Neural progenitor cell (in vitro differentiated cells): ENCODE measurements at places on chromosomes 6 and 20.
A peak's percentile ranks its signal among the peaks of the same experiment; 100 is the strongest.

DNA sequence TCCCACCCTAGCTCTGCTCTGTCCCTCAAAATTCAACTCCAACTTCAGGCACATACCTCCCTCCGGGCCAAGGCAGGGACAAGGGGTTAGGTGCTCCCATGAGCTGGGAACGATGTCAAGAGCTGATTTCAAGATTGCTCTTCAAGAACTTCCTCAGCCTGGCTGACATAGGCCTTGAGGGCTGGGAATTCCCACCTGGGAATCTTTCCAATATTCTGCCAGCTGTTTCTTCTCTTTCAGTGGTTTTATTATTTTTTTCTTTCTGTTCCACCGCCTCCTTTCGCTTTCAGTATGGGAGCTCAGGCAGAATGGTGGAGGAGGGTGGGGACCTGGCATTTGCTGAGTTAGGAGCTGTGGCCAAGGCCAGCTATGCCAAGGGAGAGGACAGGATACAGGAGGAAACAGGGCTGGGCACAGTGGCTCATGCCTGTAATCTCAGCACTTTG, 33.7 kb downstream of the SRSF3 start:
- DNase-seq: no peak

DNA sequence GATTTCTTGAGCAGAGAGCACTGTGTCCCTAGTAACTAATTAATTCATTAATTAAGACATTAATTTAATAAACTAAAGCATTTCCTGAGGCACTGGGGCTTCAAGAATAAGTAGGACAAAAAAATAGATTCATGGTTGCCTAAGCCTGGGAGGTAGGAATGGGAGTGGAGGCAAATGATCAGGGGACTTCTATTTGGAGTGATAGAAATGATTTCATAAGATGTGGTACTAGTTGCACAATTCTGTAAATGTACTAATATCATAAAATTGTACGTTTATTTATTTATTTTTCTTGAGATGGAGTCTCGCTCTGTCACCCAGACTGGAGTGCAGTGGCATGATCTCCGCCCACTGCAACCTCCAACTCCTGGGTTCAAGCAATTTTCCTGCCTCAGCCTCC, 287.2 kb downstream of the KHDC1L start:
- no peak for DNase-seq

DNA sequence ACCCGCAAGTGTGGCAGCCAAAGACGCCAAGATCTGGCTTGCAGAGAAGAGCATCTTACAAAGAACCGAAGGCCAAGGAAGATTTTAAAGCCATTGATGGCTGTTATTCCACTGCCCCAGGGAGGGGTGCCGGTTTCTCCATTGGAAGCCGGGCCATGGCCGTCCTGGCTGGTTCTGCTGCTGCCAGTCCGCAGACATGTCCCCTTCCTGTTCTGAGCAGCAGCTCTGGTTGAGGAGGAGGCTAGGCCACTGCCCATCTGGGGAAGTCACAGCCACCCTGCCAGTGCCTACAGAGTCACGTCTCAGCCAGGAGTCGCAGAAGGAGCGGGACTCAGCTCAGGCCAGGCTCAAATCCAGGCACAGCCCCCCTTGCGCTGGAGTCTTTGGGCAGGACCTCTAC, 42.6 kb upstream of the MRGBP start:
- DNase-seq: no peak

GRCh38 chr20:11447371-11448100, 470.2 kb upstream of the BTBD3 start:
- DNase-seq: no peak

GRCh38 chr6:14210663-14211561, 93.3 kb downstream of the CD83 start:
- DNase-seq: peak; percentile 94

DNA sequence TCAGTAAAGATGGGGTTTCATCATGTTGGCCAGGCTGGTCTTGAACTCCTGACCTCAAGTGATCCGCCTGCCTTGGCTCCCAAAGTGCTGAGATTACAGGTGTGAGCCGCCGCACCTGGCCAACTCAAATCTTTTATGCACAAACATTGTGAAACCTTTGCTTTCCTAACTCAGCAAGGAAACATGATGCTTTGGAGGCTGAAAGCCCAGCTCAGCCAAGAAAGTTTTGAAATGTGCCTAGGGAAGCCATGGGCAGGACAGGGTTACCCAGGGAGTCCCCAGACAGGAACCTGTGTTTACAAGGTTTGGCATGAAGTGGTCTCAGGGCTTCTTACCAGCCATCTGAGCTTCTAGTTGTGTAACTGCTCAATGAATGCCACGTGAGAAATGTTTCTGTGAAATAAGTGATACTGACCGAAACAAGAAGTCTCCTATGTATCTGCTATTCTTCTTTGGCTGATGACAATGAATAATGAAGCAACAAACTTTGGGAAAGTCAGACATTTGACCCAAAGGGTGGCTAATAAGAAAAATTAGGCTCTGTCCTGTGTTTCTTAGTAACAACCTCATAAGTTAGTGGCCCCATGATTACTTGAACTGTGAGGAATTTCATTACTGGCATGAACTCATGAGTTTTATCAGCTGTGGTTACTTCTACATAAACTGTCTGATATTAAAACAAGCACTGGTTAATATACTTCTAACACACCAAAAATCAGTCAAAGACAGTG, 163.5 kb downstream of the KIF6 start:
- DNase-seq: no peak

GRCh38 chr6:170212051-170212756, 78.7 kb downstream of the DLL1 start:
- peak; percentile 46 for DNase-seq

DNA sequence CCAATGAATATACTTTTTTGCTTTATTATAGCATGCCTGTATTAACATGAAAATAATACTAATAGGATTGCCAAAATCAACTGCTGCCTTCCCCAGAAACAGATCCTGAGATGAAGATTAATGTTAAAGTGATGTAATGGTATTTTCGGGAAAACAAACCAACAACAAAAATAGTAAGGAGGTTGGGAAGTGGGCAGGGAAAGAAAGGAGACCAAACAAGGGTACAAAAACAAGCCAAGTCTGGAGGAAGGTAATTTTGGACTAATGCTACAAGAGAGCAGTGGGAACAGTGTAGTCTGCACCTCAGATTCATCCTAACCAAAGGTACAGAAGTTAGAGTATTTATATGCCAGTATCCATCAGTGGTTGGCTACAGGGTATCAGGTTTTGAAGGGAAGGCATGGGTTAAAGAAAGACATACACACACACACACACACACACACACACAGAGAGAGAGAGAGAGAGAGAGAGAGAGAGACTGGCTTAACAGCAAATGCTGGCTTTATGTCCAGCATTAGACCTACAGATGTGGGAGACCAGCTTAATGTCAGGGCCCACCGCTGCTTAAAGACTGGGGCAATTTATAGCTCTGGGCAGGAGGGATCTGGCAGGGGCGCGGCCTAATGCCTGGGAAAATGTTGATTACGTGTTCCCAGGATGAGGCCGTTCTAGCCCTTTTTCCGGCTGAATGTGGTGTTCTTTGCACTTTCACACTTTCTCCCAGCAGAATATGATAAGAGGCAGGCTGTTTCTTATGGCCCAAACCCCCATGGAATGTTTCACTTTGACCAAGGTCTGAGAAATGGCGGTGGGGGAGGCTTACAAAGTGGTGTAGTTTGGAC, 3.8 kb upstream of the SLC17A1 start:
- no peak for DNase-seq

GRCh38 chr6:28944412-28944865, 20.7 kb upstream of the TRIM27 start:
- DNase-seq: peak; percentile 79

DNA sequence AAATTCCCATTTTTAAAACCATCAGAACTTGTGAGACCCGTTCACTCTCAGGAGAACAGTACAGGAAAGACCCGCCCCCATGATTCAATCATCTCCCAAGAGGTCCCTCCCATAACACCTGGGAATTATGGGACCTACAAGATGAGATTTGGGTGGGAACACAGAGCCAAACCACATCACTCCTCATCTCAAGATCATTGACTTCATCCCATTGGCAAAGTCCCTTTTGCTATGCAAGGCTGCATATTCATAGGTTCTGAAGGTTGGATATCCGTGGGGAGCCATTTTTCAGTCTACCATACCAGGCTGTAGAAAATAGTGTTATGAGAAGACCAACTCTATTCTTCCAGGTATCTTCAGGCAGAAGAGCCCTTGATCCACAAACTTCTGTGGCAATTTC, 219.1 kb downstream of the DOK5 start:
- DNase-seq: no peak

DNA sequence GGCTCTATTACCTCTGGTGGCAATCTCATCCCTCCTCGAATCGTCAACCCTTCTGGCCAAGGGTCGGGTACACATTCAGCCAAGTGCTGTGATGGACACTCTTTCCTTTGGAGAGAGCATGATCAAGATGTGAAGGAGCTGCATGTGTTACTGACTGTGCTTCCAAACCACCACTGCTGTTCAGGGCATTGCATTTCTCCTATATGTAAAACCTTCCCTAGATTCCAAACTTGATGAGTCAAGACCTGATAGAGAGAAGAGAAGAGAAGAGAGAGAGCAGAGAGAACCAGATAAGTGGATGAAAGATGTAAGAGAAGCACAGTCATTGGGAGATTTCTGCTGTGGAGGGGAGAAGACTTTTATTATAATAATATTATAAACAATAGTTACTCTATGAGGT, 162.2 kb downstream of the KCNQ5 start:
- no peak for DNase-seq

- peak; percentile 42 for DNase-seq
Observed at GRCh38 chr6:118281291-118281690, 266.8 kb upstream of the PLN start.

DNA sequence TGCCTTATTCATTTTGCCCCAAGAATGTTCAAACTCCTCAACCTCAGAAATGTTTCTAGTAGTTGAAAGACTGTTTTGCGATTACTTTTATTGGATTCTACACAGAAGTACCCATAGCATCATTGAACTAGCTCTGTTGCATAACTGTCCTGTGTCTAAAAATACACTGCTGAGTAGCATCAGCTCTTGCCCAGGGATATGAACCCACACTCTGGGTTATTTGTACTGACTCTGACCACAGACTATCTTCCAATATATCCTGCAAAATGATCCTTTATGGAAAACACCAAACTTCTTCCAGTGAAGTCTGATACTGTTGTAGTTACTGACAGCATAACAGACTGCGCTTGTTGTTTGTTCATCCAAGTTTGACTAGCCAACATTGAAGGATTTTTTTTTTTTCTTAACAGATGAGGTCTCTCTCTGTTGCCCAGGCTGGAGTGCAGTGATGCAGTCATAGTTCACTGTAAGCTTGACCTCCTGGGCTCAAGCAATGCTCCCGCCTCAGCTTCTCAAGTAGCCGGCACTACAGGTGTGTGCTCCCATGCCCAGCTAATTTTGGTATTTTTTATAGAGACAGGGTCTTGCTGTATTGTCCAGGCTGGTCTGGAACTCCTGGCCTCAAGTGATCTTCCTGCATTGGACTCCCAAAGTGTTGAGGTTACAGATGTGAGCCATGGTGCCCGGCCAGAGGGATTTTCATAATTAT, 49.9 kb downstream of the TULP4 start:
- no peak for DNase-seq

- DNase-seq: no peak
Observed at GRCh38 chr6:24924580-24925356, 11.0 kb downstream of the RIPOR2 start.

DNA sequence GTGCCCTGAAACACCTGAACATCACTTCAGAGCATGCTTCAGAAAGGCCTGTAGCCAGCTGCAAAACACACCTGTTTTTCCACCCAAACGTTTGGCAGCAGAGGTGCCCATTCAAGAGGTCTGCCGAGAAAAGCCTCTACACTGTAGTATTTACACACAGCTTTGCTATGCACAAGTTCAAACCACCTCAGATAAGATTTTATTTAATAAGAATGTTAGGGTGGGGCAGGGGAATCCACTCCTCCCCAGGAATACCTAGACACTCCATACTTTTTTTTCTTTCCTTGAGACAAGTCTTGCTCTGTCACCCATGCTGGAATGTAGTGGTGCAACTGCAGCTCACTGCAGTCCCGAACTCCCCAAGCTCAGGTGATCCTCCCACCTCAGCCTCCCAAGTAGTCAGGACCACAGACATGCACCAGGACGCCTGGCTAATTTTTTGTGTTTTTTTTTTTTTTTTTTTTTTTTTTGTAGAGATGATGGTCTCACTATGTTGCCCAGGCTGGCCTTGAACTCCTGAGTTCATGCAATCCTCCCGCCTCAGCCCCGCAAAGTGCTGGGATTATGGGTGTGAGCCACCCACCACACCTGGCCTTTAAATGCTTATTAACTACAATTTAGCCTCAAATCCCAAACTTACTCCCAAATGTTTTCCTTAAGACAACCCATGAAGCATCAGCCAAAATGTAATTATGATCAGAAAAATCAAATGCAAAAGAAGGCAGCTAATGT, 9.7 kb downstream of the MRPL14 start:
- no peak for DNase-seq

- DNase-seq: peak; percentile 58
Observed at GRCh38 chr20:37968841-37969401, 64.3 kb downstream of the TTI1 start.

DNA sequence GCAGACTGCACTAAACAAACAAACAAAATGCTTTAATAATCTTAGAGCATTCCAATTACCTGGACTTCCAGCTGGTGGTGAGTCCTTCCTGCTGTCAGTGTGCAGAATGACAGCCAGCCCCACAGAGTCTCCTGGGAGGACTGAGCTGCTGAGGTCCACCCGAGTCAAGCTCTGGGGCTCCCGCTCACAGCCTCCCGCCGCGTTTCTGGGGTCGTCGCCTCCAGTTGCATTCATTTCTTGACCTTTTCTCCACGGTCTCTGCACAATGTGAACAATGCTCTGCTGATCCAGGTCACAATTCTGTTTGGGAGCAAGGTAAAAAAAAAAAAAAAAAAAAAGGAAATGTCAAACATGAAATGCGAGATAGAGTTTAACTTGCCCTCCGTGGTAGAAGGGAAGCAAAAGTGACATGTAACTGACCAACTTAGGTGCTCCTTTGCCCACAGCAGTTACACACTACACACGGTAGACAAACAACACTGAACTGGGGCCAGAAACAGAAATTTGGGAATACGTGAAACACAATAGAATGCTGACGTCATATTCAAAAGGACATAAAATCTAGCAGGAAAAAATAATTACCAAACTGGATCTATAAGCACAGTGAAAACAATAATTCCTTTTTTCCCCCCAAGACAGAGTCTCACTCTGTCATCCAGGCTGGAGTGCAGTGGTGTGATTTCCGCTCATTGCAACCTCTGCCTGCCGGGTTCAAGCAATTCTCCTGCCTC, 464.9 kb downstream of the PRKN start:
- DNase-seq: peak; percentile 17
